Activated T-cell treated with anti-CD3 and anti-CD28 coated beads for 4 hours (primary cell): ENCODE measurements at places on chromosomes 2 and 18.

DNA sequence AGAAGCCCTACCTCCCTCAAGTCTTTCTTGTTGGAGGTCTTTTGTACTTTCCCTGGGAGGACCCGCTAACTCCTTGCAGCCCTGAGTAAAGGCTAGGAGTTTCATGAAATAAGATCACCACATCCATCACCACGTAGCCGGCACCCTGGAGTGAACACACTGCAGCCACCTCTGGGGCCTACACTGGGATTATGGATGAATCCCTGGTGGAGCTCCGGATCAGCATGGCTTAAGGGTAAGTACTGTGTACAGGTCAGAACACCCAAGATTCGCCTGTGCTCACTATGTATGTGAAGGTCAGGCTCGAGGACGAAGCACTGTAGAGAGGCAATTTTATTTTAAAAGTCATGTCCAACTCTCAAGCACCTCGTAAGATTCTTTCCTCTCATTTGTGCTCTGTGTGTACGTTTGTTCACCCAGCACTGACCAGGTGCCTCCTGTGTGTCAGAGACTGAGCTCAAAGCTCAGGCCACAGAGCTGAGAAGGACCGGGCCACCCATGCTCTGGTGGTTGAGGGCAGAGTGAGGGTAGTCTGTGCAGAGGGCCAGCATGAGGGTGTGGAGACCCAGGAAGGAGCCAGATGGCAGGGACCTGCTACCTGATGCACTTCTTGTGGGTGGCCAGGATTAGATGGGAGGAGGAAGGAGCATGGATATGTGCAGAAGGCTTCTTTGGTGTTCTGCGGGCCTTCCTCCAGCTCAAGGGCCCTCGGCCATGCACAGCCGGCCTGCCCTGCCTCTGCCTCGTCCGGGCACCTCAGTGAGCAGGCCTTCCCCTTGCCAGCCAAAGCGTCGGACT lies 66.7 kb upstream of the TFCP2L1 start:
- no peak for DNase-seq

GRCh38 chr2:235170536-235171521 lies 219.0 kb downstream of the SH3BP4 start:
- no peak for DNase-seq

GRCh38 chr2:233174137-233174536 lies 77.3 kb upstream of the ATG16L1 start:
- DNase-seq, result no peak

GRCh38 chr2:27990030-27990590 lies 99.6 kb downstream of the BABAM2 start:
- no peak for DNase-seq

DNA sequence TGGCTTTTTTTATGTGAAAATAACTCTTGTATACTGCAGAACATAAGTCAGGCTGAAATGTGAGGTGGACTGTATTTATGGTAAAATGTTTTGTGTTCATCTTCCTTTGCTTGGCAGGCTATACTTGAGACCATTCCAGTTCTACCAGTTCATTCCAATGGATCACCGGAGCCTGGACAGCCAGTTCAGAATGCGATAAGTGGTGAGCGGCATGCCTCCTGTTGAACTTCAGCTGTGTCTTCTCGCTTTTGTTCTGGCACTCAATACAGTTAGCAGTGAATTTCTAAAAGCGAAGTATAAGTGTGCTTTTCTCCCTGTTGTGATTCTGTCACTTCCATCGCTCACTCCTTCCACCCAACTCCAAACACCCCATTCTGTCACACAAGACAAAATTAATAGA lies 138.5 kb downstream of the ARHGAP28 start:
- DNase-seq, result no peak

- DNase-seq, result no peak
Measured at GRCh38 chr2:89850881-89851582, 1159.6 kb downstream of the RPIA start.

- no peak for DNase-seq
Measured at GRCh38 chr2:134008837-134009236, 245.0 kb upstream of the MGAT5 start.
